ENCODE measurements at places on chromosomes 3 and 15.

GRCh38 chr3:134312072-134312872 lies 61.6 kb upstream of the RYK start:
- DNase-seq = no peak

DNA sequence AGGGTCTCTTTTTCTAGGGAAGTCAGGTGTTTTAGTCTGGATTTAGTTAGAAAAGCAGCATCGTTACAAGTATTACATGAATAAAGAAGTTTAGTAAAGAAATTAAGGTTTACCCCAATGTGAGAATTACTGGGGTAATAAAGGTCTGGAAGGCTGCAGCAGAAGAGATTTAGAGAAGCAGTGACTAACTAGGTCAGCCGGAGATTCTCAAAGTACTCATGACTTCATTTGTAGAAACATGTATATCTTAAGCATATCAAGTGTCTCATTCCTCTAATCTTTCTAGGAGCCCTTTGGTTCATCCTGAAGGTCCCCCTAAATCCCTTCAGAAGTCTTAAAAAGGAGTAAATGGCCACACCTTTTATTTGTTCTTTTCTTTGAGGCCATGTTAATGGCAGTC lies 26.0 kb downstream of the DTWD1 start:
- no peak for DNase-seq

DNA sequence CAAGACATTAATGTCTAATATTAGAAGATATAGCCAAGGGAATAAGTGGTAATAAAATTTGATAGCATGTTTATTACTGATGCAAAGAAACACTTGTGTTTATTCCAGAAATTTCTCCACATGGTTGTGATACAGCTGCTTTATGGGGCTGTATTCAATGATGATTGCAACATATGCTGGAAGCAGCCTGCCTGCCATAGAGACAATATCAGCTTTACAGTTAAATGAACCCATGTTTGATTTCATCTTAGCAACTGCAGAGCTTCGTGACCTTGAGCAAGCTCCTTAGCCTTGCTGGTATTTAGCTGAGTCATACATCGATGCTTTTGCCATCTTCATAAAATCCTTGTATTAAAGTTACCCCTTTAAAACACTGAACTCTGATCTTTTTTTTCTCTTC lies 168.1 kb upstream of the STAC start:
- peak; percentile 41 for DNase-seq

- DNase-seq = no peak
Observed at GRCh38 chr3:131216330-131216729, 165.2 kb upstream of the NUDT16 start.

DNA sequence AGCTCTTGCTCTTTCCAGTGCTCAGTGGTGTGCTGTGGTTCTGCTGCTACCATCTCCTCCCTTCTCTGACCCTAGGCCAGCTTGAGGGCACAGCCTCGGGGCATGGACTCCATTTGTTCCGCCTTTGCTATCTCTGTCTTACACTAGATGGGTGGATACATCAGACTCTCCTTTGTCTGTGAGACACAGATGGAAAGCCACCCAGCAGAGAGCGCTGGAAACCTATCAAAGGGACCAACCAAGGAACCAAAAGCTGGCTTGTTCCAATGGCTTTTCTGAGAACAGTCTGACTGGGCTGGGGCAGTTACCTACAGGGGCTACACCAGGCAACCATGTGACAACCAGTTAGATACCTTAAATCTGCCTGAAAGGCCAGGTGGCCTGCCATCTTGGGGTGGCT lies 63.8 kb downstream of the NPTN start:
- no peak for DNase-seq

- no peak for DNase-seq
Observed at GRCh38 chr15:79562899-79563298, 130.8 kb downstream of the MINAR1 start.

DNA sequence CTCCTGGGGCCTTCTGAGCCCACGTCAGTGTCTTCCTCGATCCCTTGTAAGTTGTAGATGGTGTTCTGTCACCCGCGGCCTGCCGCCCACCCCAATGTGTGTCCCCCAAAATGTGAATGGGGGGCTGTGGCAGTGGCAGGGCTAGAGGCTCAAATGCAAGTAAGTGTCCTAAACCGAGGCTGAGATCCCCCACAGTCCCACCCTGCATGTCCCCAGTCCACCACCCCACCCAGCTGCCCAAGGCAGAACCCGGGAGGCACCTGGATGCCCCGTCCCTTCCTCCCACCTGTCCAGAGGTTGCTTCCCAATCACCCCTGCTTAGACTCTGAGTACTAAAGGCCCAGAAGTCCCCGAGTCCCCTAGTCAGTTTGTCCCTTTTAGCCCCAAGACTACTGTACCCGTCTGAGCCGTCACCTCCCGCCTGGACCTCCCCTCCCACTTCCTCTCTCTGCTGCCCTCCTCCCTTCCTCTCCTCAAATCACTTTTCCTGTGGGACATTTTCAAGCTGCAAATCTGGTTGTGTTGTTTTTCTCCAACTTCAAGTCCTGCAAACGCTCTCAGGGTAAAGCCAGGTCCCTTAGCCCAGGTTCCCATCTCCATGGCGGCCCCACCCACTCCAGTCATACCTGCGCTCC lies 11.8 kb upstream of the PLXND1 start:
- no peak for DNase-seq

DNA sequence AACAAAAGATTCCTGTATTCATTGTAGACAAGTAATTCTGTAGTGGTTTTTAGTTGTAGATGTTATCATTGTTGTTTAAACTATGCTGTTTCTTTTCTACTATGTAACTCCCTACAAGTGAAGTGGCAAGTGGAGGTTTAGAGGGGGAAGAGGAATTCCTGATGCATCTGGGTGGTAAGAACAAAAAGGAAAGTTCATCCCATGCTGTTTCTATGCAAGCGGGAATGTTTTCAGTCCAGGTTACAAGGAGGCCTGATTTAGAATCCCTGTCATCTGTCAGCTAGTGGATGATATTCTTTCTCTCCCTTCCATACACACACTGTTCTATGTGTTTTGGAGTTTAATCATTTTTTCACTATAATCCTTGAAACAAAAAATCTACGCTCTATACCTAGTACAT lies 67.4 kb downstream of the IMPG2 start:
- no peak for DNase-seq

DNA sequence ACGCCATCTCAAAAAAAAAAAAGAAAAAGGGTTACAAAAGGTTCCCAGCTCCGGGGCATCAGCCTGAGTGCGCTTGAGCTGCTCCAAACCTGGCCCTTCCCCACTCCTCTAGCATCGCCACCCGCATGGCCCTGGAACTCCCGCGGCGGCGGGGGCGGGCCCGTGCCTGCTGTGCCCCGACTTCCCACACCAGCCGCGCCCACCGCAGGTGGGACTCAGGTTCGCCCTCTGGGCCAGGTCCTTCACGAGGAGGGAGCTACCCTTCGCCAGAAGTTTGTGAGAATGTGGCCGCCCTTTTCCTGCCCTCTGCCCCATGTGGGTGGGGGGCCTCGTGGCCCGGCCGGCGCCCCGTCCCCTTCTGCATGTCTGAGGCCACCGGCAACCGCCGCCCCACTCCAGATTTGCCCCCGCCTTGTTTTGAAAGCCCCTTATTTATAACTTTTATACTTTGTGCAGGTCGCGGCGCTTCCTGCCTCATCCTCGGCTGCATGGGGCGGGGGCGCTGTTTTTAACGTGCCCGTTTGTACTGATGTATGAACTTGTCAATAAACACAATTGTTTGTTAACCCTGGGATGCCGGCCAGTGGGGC lies 507 bp upstream of the JMJD7 start:
- DNase-seq = no peak

DNA sequence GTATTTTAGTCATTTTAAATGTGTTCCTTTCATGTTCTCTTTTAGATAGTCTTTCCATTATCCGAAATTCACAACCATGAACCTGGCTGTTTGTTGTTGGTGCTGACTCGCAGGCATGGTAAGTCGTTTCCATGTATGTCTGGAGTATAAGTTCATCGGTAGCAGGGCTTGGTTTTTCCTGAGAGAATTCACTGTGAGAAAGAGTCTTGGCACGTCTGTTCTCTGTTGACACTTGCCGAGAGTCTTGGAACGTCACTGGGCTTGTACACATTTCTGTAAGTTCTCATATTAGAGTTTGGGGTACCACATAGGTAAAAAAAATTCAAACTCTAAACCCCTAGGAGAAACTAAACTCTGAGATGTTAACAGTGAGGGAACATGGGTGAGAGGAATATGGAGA lies 29.4 kb upstream of the EIF4A2 start:
- DNase-seq = no peak

GRCh38 chr15:90860450-90860849 lies 7.9 kb upstream of the FURIN start:
- no peak for DNase-seq

DNA sequence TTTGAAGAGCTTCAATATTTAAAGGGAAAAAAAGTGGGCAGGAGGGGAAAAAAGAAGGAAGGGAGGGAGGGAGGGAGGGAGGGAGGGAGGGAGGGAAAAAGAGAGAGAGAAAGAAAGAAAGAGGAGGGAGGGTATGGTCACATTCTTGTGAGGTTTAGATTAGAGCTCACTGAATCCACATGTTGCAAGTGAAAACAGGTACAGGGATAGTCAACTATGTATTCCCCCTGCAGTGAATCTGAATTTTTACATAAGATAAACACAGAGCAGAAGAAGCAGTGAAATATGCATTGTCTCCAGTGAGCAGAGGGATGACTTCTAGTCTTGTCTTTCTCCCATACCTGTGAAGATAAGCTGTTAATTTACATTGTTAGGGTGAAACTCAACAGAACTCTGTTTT lies 84.0 kb downstream of the IFT80 start:
- DNase-seq = no peak

DNA sequence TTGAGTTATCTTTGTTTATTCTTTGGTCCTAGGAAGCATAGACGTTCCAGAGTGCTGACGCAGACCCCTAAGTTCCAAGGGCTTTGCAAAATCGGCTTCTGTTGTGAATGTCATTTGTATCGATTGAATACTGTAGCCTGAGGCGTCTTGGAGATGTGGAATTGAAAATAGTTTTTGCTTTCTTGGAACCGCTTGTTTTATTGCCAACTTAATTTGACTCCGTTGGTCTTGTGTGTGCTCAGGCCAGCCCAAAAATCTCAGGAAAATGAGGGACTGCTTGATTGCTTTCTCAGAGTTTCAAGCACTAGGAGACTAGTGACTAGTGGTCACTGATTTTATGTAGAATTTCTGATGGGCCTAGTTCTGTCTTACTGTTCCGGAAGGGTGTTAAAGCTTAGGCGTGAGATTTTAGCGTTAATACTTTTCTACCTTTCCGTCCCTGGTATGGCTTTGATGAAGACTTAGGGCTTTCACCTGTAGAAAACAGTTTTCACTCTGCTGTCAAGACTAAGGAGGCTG lies 263 bp upstream of the UTS2B start:
- DNase-seq = no peak

GRCh38 chr3:140449413-140450256 lies 228.2 kb upstream of the TRIM42 start:
- no peak for DNase-seq

GRCh38 chr3:63791974-63792373 lies 27.1 kb upstream of the C3orf49 start:
- DNase-seq = no peak

DNA sequence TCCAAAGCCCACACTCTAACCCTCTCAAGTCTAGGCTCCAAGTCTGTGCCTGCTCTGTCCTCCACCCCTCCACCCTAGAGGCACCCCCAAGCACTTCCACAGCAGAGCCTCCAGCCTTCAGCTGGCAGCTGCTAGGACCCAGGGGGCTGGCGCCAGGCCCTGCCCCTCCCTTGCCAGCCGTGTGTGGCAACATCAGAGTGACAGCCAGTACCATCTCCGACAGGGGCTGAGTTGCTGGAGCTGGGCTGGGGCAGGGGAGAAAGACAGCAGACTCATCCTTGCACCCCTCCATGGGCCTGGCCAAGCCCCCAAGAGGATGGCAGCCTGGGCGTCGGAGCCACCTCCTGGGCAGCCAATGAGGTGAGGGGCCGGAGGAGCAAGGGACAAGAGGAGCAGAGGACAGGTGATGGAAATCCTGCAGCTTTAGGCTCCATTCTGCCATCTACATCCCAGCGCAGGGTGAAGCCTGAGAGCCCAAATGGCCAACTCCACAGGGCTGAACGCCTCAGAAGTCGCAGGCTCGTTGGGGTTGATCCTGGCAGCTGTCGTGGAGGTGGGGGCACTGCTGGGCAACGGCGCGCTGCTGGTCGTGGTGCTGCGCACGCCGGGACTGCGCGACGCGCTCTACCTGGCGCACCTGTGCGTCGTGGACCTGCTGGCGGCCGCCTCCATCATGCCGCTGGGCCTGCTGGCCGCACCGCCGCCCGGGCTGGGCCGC lies at the start of gene GPR62:
Gene GPR62, plus strand, starts transcription at position 207 of the 718 bp plus-strand sequence. Its CDS starts 272 bp downstream, at position 479.
- no peak for DNase-seq

DNA sequence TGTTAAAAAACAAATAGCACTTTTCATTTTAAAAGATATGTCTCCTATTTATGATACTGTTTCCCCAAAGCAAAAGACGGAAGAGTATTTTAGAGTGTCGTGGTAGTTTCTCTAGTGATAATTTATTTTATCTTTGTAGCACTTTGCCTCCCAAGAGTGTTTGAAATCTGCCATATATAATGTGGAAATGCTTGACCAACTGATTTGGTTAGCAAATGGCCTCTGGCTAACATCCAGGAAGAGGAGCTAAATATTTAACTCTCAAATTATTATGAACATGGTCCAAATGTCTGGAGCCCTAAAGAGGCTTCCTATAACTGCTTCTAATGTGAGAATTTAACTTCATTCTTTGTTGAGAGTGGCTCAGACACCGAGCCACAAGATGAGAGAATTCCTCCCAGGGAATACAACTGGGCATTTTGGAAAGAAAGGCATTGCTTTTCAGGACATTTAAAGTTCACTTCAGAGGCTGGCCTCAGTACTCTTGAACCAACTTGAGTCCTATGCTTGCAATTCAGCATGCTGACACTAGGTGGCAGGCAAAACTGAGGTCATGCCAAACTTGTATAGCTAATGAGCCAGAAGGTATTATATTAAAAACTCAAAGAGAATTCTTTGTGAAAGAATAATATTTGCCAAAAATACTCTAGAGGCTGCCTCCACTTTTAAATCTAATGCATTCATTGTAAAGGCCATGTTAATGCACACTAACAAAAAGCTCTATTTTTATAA lies 104.5 kb downstream of the RARB start:
- DNase-seq = no peak

GRCh38 chr3:52763466-52763865 lies 7.3 kb downstream of the NEK4 start:
- DNase-seq = no peak

GRCh38 chr3:96182756-96183155 lies 631.6 kb upstream of the EPHA6 start:
- DNase-seq = no peak

GRCh38 chr3:168544097-168544957 lies 448.6 kb upstream of the GOLIM4 start:
- DNase-seq = no peak

- DNase-seq = no peak
Observed at GRCh38 chr3:13276438-13277195, 143.5 kb downstream of the NUP210 start.

- DNase-seq = no peak
Observed at GRCh38 chr15:43552256-43552655, 34.8 kb downstream of the MAP1A start.

- DNase-seq = no peak
Observed at GRCh38 chr15:42712584-42712983, 24.3 kb downstream of the CDAN1 start.

DNA sequence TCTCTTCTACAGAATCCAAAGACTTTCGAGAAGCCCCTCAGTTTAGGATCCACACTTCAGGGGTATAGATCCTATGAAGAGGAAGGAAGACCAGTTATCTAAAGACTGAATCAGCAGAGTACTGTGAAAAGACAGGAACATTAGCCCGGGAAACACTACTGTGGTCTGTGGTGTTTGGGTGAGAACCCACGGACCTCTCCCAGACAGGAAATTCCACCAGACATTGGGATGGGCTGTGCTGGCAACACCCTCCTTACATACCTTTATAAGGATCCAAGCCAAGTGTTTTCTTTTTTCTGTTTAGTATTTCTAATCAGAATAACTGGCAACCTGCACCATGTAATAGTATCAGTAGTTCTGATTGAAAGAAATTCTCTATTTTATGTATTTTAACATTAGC lies 14.1 kb downstream of the TMEM207 start:
- no peak for DNase-seq
